ENCODE measurements at places on chromosomes 11 and 22. TPM values are rescaled to one million over a fixed set of nuclear protein-coding genes. Genes with fewer than 3 reads are reported as not detected.

GRCh38 chr11:92457250-92457649 lies 232.6 kb downstream of the FAT3 start:
- DNase-seq, result peak; percentile 66

ALX4 gene
- not detected for total RNA-seq

LGALS1 gene
- total RNA-seq, result 3,838 TPM

GRCh38 chr22:19730655-19731360 lies 7.5 kb downstream of the GP1BB start:
- peak; percentile 63 for DNase-seq

OR2AG1 gene
- total RNA-seq, result not detected

GRCh38 chr11:61860054-61860903 lies 31.1 kb downstream of the FADS3 start:
- DNase-seq, result peak; percentile 20

DNA sequence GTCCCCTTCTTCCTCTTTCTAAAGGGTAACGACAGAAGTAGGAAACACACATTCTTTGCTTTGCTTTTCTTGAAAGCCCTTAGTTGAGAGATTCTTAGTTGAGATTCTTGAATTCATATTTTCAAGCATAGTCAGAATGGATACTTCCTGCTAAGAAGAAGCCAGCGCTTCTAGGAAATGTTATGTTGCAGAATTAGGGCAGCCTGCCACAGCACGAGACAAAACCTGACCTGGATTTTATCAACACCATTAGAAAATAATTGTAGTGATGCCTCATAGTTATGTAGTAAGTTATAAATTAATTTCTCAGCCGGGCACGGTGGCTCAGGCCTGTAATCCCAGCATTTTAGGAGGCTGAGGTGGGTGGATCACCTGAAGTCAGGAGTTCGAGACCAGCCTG lies 37.9 kb upstream of the NUP160 start:
- no peak for DNase-seq

GRCh38 chr11:63445118-63445517 lies 45.8 kb downstream of the PLAAT5 start:
- no peak for DNase-seq

GRCh38 chr22:32708830-32709229 lies 92.7 kb upstream of the TIMP3 start:
- no peak for DNase-seq

MS4A6E gene
- not detected for total RNA-seq

GRCh38 chr11:113384551-113384950 lies 3.0 kb upstream of the ANKK1 start:
- peak; percentile 97 for DNase-seq

OSBP2 gene
- 22.5 TPM for total RNA-seq

GRCh38 chr11:19872512-19873145 lies 160.0 kb downstream of the NAV2 start:
- DNase-seq, result no peak

DNA sequence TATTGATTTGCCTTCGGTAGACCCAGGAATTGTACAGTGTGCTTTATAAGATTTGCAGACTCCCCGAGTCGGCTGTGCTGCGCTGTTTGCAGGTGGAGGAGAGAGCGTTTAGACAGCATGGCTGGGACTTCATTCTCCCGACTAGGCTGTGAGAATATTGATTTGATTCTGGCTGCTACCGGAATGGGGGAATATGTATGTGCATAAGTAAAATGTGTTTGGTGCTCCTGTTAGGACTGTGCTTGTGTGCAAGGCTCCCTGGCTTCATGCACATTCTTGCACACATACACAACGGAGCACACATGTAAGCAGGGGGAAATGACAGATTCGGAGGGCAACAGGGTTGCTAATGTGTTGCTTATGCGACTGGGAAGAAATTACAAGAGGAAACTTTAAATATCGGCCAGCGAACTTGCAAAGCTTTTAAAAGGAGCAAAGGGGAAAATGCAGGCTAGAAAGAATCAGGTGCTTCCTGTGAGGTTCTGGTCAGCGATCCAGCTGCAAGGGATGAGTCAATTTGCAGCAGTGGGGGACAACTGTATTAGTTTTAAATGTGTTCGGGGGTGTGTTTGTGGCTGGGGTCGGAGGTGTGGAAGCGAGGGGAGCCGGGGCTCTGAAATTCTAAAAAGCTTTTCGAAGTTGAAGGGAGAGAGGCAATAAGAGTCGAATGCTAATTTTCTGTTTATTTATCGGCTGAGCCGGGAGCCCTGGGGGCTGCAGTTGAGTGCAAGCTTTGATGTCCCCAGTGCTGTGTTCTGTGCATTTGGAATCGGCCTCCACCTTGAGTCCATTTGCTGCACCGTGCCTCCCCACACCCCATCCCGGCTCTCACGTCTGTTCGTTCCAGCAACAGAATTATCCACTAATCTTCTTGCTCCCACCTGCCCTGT lies 731 bp downstream of the NTM start:
- DNase-seq, result no peak

DNA sequence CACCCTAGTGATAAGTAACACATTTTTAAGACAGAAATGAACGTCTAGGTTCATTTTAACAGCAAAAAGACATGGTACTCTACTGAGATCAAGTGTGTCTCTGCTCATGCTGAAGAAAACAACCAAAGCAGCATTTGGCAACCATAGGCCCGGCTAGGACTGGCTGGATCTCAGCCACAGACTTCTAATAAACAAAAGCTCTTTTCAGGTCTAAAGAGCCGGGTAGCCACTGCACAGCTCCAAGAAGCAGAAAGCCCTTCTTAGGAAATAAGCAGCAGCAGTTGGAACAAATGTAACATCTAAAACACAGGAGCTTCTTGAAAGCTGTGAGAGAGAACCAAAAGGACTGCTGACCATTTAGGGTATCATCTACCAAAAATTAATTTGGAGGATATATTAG lies 37.6 kb downstream of the PITPNB start:
- DNase-seq, result no peak

- no peak for DNase-seq
Observed at GRCh38 chr11:9201372-9202162, 63.6 kb downstream of the DENND5A start.

DNA sequence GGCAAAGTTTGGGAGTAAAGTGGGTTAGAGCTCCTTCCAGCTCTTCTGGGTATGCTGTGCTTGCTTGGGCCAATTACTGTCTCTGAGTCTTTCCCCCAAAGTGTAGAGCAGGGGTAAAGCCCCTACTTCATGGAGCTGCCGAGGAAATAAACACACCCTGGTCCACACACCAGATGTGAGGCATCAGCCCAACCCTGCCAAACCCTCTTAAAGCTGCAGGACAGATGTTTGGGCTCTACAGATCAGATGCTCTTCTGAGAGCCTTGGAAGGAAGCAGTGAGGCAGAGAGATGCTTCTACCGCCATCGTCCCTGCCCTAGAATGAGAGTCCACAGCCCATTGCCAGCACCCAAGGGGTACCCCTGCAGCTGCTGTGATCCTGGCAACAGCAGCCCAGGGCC lies 64.7 kb downstream of the ELFN2 start:
- no peak for DNase-seq

CADM1 gene
- 30.1 TPM for total RNA-seq

GRCh38 chr22:45425101-45425500 lies 11.6 kb downstream of the RIBC2 start:
- DNase-seq, result no peak

DNA sequence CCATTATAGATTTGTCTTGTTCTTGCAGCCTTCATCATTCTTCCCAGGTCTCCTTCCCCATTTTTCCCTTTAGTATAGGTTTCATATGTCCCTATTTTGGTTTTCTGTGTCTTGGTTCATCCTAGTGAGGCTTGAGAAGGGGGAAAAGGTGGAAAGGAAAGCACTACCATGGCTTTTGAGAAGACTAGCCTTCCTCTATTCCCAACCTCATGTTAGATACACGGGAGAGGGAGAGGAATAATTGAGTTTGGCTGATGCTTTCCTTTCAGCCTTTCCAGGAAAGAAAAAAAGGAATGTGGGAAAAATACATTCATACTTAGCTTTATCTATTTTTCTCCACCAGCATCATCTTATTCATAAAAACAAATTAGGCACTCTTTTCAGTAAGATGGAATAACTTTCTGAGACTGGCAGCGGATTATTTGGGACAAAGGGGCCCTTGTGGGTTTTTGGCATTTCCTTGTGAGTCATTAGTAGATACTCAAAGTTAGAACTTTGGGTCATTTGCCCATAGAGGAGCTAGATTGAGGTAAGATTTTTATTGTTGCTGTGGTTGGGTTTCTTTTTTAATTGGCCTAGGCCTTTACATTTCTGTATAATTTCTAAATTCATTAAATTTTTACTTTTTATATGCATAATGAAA lies 23.8 kb downstream of the CAPRIN1 start:
- DNase-seq, result peak; percentile 77

DNA sequence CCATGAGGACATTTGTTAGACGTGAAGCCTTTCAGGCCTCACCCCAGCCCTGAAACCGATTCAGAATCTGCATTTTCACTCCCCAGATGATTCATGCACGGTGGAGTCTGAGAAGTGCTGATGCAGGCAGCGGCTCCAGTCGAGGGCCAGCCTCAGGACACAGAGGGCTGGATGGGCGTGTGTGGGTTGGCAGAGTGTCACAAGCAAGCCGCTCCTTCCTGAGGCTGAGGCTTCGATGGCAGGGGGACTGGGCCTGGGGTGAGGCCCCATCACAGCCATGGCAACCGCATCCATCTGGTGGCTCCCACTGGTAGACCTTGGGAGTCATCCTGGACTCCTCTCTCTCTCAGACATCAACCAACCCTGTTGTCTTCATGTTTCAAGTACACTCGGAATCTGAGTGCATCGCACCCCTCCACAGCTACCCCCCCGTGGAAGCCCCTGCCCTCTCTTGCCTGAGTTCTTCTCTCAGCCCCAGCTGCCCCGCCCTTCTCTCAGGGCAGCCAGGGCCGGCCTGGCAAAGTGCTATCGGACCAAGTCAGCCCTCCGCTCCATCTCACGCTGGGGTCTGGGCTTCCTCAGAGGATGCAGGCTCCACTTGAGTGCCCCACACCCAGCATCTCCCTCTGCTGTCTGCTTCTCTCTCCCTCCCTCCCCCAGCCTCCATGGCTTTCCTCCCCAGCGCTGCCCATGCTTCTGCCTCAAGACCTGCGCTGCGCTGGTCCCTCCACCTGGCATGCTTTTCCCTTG lies 10.6 kb downstream of the KCNC1 start:
- peak; percentile 28 for DNase-seq

GRCh38 chr11:14500181-14500651 lies 605 bp upstream of the COPB1 start:
- DNase-seq, result peak; percentile 60

CACNA1I gene
- total RNA-seq, result not detected
